ENCODE measurements at places on chromosomes 3 and 15.
A peak's percentile ranks its signal among the peaks of the same experiment; 100 is the strongest.

DNA sequence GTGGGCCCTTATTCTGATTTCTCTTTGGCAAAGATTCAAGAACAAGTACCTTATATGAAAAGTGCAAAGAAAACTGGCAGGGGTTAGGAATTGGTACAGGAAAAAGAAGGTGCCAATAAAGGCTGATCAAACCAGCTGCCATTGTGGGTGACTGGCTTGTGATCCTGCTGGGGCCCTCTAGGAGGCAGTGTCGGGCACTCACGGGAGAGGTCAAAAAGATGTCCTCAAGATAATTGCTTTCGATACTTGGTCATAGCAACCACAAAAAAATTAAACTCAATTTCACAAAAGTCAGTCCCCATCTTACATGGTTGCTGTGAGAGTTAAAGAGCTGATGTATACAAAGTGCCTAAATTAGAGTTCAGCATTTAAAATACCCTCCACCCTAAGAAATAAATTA lies 31.0 kb upstream of the CAV3 start:
- DNase-seq: no peak

DNA sequence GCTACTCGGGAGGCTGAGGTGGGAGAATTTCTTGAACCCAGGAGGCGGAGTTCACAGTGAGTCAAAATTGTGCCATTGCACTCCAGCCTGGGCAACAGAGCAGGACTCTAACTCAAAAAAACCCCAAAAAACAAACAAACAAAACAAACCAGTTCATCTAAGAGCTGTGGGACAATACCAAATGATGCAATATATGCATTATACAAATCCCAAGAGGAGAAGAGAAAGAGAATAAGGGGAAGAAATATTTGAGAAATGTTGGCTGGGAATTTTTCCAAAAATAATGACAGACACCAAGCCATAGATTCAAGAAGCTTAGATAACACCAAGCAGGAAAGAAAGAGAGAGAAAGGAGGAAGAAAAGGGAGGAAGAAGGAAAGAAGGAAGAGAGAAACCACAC lies 82.5 kb downstream of the KLF13 start:
- no peak for DNase-seq

- DNase-seq: no peak
Observed at GRCh38 chr3:6088433-6088832, 772.5 kb upstream of the GRM7 start.

GRCh38 chr3:135516143-135516542 lies 449.4 kb upstream of the PPP2R3A start:
- no peak for DNase-seq

- no peak for DNase-seq
Observed at GRCh38 chr15:64187396-64188191, 24.8 kb upstream of the PPIB start.

GRCh38 chr3:120908795-120909601 lies 993 bp downstream of the STXBP5L start:
- DNase-seq: peak; percentile 17

DNA sequence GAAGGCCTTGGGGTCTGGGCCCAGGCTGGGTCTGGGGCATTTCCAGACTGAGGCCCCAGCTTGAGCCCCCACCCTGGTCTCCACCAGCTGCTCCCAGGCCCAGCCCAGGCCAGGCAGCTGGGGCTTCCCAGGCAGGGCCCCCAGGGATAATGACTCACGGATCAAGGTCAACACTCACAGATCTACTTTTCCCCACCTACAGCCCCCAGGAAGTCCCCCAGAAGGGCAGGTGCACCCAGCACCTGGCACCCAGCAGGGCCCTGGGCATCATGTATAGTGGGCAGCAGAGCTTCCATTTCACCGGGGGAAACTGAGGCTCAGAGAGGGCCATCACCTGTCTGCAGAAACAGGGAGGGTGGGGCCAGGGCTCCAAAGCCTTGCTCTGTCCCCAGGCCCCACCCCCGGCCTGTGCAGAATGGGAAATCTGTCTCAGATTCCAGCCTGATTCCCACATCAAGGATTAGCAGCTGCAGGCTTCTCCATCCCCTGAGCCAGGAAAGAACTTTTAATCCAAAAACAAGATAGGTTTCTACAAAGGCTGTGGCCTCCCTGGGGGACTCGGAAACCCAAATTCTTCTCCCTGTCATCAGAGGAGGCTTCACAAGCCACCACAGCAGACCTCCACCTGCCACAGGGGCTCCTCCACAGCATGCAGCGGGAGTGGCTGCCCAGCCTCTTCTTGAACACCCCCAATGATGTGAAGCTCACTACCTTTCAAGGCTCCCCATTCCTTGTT lies 49.8 kb downstream of the IQSEC1 start:
- no peak for DNase-seq

DNA sequence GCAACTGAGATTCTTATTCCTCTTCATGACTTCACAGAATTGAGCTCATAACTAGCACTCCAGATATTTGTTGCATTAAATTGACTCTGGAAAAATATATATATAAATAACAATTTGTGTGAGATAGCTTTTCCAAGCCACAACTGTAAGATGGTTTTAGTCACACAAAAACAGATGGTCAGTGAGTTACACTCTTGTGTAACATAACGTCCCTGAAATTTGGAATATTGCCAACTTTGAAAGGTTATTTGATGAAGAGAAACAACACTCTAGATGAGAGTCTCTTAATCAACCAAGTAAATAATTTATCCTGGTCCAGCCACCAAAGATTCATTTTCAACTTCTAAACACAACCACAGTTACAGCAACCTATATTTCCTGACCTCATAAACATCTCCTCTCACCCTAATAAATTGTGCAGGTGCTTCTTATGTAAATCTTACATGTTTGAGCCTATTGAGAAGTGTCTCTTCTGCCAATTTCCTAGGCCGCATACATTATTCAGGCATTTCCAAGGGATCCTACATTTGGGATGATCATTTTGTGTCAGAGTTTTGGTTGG lies 84.9 kb upstream of the ACP3 start:
- no peak for DNase-seq

- no peak for DNase-seq
Observed at GRCh38 chr3:134242649-134243617, 7.7 kb downstream of the RYK start.

- DNase-seq: no peak
Observed at GRCh38 chr15:63029676-63030075, 12.9 kb upstream of the TPM1 start.

- no peak for DNase-seq
Observed at GRCh38 chr15:51425517-51426040, 84.1 kb downstream of the GLDN start.

- DNase-seq: no peak
Observed at GRCh38 chr15:26050984-26051383, 187.9 kb upstream of the ATP10A start.

- no peak for DNase-seq
Observed at GRCh38 chr3:178437236-178437635, 99.0 kb upstream of the KCNMB2 start.
